ENCODE measurements at places on chromosomes 12 and 14.

GRCh38 chr14:102325791-102326345 lies 6.3 kb downstream of the ZNF839 start:
- no peak for DNase-seq

- no peak for DNase-seq
Measured at GRCh38 chr14:20707622-20708021, 19.1 kb downstream of the ANG start.

- DNase-seq = no peak
Measured at GRCh38 chr12:112806721-112807120, 15.2 kb downstream of the RPH3A start.

- DNase-seq = no peak
Measured at GRCh38 chr12:65643595-65644386, 180.5 kb upstream of the HMGA2 start.

All from HL-60 (cell line).